ENCODE measurements at places on chromosomes 16 and 17.

GRCh38 chr17:82414548-82415281 is 3.4 kb upstream of the HEXD start:
- no peak for DNase-seq

GRCh38 chr16:15521758-15522509 is 87.5 kb downstream of the BMERB1 start:
- DNase-seq: no peak

- DNase-seq: no peak
Measured at GRCh38 chr17:4980644-4981216, 6.7 kb downstream of the CAMTA2 start.

DNA sequence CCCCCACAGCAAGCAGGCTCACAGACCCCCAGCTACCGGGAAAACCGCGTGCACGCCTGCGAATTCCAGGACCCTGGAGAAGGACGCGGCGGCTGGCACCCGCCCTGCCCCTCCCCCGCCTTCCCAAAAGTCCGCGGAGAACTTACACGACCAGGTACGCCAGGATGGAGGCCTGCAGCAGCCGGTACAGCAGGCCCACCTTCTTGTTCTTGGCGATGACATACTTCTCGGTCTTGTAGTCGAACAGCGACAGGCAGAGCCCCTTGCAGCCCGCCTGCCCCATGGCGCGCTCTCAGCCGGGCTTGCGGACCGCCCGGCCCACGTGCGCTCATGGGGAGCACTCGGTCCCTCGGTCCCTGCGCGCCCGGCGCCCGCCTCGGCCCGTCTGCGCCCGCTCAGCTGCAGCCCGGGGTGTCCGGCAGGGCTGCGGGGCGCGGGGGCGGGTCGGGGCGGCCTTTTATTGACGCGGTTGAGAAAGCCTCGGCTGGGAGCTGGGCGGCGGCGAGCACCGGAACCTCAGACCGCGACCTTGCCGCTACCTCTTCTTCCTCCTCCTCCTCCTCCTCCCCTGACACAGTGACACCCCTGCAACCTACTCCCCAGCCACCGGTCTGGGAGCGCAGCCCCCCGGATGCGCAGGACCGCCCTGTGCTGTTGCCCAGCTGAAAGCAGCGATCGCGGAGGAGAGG is at the start of gene P2RX5:
P2RX5 (minus strand) TSS at position 433 of the 689 bp plus-strand sequence; CDS start at position 283, 150 bp downstream.
- peak; percentile 5 for DNase-seq

- DNase-seq: no peak
Measured at GRCh38 chr17:79907850-79908249, 68.6 kb upstream of the CBX4 start.

DNA sequence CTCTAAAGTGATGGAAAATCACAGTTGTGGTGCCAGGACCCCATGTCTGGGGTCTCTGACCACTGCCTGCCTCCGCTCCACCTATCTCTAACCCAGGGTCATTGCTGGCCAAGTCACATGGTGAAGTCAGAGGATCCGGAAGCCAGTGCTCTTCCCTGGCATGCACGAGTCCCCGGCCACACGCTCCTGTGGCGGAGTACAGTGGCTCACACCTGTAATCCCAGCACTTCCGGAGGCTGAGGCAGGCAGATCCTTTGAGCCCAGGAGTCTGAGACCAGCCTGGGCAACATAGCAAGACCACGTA is 21.5 kb upstream of the RBFOX3 start:
- no peak for DNase-seq

GRCh38 chr16:49049191-49049590 is 232.4 kb downstream of the CBLN1 start:
- no peak for DNase-seq

DNA sequence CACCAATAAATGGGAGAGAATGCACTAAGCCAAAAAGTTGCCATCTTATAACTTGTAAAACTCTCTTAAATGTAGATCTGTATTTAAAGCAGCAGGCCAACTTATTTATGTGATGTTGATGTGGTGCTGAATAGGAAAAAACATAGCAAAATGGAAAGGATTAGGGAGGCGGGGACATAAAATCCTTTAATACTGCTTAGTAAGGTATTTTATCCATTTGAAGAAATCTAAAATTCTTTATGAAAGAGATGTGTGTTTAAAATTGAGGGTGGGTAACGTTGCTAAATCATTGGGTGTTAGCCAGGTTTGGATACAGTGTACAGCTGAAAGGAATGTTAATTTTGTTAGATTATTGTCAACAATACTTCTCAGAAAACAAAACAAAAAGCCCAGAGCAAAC is 14.3 kb downstream of the SNTB2 start:
- no peak for DNase-seq

DNA sequence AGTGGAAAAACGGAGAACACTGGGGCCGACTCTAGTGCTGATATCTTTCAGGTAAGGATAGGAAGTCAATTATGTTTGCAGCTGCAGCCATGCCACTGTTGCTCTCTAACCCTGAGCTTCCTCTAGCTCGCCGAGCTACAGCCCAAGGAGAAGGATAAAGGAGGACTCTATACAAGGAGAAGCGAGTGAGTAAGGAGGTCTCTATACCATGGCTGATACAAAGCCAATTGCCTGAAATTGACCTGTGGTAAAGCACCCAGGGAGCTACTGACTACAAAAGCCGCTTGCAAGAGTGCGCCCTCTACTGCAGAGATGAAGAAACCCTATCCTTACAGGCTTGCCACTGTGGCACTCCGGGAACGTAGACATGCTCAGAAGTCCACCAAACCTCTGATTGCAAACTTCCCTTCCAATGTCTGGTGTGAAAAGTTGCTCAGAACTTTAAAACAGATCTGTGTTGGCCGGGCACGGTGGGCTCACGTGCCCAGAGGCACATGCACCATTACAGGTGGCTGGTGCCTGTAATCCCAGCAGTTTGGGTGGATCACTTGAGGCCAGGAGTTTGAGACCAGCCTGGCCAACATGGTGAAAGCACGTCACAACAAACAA is 10.8 kb upstream of the SLC46A1 start:
- no peak for DNase-seq

DNA sequence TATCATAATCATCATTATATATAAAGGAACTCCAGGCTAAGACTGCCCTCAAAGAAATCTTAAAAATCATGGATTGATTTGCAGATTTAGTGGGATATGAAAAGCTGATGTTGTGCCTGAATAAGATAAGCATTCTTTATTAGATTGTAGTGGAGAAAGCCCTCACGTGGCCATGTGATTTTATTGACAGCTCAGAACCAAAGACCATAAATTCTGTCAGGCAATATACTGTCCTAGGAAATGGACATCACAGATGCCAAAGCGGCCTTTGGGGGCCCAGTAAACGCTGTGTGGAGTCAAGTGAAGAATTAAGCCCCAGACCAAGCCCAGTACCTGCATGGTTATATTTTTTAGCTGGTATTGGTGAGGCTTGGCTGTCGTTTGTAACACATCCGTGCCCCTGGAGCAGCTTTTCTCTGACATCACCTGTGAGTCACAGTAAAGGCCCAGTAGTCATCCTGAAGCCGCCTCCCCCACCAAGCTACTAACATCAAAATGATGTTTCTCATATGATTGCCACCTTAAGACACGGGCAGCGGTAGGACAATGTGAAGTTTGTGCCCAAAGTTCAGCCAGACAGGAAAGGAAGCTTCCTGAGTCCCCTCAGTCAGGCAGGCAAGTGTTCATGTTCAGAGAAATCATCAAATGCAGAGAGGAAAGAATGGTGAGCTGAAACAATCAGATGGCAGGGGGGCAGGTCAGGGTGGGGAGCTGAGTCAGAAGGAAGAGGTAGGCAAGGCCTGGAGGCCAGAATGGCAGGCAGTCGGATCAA is 209.4 kb downstream of the IRX3 start:
- DNase-seq: no peak

DNA sequence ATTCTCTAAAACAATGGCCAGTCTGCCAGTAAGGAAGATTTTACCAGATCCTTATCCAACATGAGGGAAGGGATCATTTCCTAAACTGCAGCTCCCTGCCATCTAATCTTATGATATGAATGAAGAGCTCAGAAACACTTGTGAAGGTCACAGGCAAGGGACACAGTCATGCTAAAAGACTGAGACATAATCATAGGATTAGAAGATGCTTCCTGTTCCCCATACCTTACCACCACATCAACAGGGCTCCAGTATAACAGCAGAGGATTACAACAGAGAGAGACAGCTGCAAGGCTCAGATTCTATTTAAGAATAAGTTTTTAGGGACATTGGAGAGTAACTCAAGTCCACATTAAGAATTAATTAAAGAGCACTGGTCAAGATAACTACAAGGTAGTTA is 93.3 kb downstream of the BRIP1 start:
- no peak for DNase-seq

GRCh38 chr17:63096426-63096825 is 130.4 kb downstream of the TANC2 start:
- no peak for DNase-seq

- no peak for DNase-seq
Measured at GRCh38 chr17:82240506-82241182, 11.8 kb downstream of the SLC16A3 start.

DNA sequence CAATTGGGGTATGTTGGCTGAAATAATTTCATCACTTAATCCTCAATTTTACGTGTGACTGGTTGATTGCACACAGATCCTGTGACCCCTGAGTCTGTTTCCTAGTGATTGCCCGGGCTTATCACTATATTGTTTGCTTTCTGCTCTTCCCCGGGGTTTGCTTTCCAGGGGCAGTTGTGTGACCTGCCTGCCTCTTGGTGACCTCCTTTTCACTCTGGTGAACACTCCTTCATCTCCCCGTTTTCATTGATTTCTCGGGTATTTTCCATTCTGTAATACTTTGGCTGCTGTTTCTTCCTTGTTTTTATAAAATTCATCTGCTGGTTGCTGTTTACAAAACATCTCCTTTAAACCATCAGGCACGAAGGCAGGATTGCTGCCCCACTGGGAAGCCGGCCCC is 36.0 kb downstream of the NTN1 start:
- no peak for DNase-seq

GRCh38 chr16:440627-441026 is 15.2 kb downstream of the RAB11FIP3 start:
- no peak for DNase-seq

GRCh38 chr17:14745541-14745940 is 444.7 kb downstream of the HS3ST3B1 start:
- DNase-seq: no peak

GRCh38 chr17:82845163-82845807 is 5.5 kb upstream of the ZNF750 start:
- no peak for DNase-seq

DNA sequence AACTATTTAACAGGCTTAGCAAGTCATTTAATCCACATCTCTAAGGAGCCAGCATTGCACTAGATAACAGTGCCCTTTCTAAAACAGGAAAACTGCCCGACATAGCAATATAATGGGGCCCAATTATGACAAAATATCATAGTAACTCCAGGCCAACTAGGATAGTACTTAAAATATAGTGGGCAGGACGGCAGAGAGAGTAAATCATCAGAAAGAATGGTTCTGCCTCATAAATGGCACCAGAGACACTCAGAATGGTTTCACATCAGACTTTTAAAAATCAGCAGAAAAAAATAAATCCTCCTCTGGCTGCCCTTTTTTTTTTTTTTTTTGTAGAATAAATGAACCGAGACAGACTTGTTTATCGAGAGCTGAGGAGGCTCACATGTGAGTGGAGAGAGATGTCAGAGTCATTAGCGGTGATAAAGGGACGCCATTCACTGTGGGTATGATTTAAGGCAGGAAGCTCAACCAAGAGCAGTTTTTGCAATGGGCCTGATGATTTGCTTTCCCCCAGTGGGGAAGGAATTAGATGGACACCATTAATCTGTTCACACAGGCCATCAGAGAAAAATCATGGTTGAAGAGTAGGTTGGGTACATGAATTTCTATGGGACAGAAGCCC is 62.6 kb downstream of the CPPED1 start:
- no peak for DNase-seq

Data from GF-D8 (cell line).